ENCODE measurements at places on chromosomes 4 and X.

GRCh38 chrX:21802839-21803238 is 36.6 kb upstream of the MBTPS2 start:
- DNase-seq = no peak

- DNase-seq = no peak
Measured at GRCh38 chr4:15968551-15969300, 5.8 kb upstream of the FGFBP2 start.

DNA sequence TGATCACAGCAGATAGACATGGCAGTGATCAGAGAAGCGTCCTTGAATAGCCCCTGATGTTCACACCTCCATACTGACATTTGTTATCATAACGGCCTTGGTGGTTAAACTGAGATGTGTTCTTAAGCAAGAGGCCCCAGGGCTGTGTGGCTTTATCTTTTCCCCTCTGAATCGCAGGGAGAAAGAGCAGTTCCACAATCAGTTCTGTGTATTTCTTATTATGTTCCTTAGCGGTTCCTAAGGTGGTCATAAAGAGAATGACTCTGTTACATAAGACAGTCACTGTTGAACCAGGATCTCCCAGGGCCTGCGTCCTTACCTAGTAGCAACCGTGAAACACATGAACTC is 52.8 kb upstream of the CBR4 start:
- no peak for DNase-seq

DNA sequence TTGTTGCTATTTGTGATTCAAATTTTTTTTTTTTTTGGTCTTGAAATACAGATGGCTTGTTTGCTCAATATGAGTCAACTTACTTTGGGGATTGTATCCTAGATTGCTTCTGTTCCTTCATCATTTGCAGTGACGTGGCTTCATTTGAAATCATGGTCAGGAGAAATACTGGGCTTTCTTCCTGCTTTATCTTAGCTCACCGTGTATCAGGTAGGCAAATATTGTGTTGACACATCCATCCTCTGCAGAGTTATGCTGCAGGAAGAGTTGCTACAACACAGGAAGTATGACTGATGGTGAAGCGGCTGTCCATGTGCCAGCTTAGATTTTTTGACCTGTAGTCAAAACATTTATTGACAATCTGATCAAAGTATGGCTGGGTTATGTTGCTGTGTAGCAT is 232.2 kb downstream of the C4orf33 start:
- no peak for DNase-seq

DNA sequence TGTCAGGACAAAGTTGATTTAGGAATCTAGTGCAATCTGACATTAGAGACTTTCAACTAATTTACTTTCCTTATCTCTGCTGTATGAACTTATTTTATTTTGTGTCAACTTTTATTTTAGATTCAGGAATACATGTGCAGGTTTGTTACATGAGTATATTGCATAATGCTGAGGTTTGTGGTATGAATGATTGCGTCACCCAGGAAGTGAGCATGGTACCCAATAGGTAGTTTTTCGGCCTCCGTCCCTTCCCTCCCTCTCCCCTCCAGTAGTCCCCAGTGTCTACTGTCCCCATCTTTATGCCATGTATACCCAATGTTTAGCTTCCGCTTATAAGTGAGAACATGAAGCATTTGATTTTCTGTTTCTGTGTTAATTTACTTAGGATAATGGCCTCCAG is 68.7 kb upstream of the TEX13D start:
- no peak for DNase-seq

DNA sequence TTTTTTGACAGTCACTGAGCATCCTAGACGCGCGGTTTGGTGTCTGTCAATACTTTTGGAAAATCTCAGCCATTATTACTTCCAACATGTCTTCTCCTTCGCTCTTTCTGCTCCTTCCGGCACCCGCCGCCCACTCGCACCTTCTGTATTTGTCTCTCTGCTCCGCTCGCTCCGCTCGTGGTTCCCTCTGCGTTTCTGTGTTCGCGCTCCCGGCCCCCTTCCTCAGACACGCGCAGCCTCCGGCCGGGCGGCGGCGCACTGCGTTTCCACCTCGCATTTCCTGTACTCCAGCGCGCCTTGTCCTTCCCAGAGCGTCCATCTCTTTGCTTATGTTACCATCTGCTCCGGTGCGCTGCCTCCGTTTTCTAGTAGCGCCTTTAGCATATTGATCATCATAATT is 21.1 kb downstream of the PDE6B start:
- no peak for DNase-seq

DNA sequence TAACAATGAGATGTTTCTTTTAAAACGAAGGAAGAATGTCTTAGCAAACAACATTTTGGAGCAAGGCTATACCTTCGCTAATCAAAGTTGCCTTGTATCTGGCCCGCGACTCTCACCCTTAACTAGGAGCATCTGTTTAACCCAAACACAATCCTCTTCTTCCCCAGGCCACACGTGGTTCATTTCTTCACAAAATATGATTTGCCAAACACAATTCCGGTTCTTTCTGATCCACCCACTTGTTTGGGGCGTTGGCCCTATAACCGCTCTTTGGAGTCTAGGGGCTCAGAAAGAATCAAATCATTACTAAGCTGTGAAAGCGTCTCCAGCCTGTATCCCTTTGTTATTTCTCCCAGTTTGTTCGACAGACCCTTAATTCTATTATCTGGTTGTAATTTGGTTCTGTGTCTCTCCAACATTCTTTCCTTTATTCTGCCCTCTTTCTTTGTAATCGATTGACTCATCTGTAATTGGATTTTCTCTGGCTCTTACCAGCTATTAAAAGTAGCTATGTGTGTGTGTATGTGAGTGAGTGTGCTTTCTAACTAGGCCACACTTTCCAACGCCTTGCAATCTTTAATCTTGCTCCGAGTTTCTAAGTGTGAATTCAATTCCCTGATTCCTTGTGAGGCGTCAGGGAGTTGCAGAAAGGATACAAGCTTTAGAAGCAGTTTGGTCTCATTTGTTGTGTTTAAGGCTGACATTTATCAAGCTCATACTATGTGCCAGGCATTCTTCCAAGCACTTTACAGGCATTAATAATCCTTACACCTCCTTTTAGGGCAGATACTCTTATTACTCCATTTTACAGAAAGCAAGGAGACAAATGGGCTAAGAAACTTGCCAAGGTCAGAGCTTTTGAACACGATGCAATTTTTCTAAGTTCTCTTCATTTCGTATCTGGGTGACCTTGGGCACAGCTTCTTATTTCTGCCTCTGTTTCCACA is 138.6 kb upstream of the CPEB2 start:
- DNase-seq = no peak

- DNase-seq = no peak
Measured at GRCh38 chr4:96993560-96993959, 1149.7 kb downstream of the STPG2 start.

DNA sequence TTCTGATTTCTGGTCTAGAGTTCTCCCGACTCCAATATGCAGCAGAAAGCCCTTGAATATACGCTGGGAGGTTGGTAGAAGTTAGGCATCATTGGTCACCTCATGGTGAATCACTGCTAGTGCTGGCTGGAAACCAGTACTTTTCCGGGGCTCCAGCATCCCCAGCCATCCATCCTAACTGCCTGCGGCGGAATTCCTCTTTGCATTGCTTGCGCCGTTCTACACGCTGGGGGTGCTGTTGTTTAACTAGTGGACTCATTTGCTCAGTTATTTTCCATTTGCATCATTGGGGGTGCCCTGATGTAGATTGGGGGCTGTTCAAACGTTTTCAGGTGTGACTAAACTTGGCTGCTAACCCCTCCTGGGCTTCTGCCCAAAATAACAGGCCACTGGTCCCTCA is 23.3 kb upstream of the GPR50 start:
- no peak for DNase-seq

- no peak for DNase-seq
Measured at GRCh38 chr4:39970671-39971640, 6.8 kb downstream of the PDS5A start.

GRCh38 chr4:164799410-164799809 is 45.5 kb downstream of the SMIM31 start:
- no peak for DNase-seq

- no peak for DNase-seq
Measured at GRCh38 chr4:24807611-24808010, 12.2 kb downstream of the SOD3 start.

GRCh38 chr4:64497491-64497890 is 88.2 kb upstream of the TECRL start:
- DNase-seq = no peak

- DNase-seq = no peak
Measured at GRCh38 chrX:127085939-127086338, 266.4 kb downstream of the PRR32 start.

GRCh38 chr4:111028795-111029194 is 405.9 kb upstream of the PITX2 start:
- no peak for DNase-seq

DNA sequence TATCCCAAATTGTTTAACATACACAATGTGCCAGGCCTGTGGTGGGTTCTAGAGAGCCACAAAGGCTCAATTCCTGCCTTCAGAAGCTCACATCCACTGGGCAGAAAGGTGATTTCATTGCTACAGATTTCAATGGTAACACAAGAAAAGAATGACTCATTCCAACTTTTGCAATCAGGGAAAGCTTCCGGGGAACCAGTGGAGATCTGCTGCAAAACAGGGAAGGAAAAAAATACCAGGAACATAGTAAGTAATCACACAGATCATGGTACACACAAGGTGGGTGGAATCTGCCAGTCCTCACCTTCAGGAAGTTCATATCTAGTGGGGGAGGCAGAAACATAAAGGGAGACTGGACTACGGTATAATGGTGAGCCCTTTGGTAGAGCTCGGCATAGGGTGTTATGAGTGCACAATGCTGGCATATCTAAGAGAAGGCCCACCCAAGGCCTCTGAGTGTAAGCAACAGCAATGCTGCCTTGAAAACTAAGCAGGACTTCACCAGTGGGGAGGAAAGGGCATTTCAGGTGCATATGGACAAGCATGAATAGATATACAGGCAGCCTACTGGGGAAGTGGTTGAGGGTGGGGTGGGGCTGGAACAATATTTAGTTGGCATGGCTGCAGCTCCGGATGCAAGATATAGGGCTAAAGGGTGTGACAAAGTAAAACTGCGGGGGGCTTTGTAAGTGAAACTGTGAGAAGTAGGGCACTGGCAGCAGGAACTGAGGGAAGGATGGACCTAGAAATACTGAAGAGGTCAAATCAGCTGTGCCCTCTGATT is 24.2 kb downstream of the GPRIN3 start:
- DNase-seq = no peak

DNA sequence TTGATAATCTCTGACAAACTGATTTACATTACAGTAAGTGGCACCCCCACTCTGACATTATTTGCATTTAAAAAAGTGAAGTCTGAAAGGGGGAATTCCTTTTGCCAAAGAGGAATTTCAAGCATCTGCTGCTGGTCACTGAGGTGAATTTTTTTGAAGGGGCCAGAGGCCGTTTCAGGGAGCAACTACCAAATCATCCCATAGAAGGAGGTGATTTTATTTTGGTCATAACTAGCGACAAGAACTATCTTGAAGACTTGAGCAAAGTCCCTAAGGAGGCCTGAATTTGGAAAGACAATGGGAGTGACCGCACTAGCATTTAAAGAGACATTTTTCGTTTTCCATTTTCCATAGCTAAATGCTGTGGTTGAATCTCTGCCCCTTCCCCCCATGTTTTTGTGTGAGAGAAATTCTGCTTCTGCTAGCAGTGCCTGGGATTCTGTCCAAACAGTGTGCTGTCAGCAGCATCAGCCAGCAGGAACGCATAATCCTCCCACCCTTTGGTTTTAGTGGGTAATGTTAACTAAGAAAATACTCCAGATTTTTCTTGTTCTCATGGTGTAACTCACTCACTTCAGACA is 110.1 kb upstream of the MED14 start:
- no peak for DNase-seq

DNA sequence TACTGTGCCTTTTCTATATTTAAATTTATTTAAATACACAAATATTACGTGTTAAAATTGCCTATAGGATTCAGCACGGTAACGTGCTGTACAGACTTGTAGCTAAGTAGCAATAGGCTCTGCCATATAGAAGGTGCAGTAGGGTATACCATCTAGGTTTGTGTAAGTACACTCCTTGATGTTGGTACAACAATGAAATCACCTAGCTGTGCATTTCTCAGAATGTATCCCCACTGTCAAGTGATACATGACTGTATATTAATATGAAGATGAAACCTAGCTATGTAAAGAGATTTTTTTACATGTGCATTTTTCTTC is 431.2 kb downstream of the KCTD8 start:
- DNase-seq = no peak

DNA sequence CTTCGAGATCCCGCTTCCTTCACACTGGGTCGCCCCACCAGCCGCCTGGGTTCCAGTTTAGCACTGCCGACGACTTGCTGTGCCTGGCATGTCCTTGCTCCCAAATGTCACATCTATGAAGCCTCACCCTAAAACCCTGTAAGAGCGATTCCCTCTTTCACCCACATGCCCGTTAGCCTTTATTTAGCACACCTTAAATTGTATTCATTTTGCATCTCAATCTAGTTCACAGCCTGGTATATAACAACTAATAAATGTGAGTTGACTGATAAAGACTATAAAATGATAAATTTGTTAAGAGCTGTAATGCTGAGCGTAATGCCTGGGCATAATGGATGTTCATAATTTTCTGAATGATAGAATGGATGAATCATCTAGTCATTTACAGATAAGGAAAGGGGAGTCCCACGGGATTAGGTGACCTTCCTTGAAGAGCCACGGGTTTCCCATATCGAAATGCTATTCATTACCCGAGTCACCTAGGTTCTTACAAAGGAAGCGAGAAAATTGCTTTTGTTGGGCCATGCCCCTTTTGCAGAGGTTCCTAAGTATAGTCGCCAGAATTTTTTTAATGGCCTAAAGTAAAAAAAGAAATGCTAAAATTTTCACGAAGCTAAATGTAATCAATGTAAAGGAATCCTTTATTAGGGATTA is 1.1 kb upstream of the AP1S2 start:
- peak; percentile 10 for DNase-seq

DNA sequence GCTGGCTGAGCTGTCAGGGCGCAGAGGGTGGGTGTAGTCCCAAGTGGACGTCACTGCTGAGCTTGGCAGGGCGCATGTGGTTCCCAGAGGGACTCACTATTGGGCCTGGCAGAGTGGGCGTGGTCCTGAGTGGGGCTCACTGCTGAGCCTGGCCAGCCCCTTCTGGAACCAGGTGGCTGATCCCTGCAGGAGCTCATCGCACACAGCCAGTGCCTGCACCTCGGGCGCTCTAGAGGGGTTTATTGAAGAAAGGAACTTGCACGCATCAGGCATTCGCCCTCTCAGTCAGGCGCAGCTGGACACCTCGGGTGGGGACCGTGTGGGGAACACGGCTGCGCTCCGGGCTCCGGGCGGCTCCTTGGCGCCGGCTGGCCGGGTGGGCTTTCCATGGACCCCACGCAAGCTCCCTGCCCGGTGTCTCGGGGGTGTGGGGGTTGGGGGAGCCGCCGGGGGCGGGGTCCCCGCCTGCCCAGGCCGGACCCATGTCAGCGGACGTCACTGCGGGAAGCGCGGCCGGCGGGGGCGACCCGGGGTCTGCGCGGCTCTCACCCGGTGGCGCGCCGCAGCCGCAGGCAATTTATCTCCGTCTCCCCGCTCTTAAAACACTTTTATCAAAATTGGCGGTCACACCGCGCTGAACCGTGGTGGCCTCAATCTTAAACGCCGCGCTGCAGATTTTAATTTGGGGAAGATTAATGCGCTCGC is 65.4 kb upstream of the NKX1-1 start:
- DNase-seq = no peak

Measured in NCI-H2081 (cell line).